Heart right ventricle (tissue), 16 donors: ENCODE measurements at places on chromosomes 12 and 14. TPM values are rescaled to one million over a fixed set of nuclear protein-coding genes. Genes with fewer than 3 reads are reported as not detected.
A peak's percentile ranks its signal among the peaks of the same experiment; 100 is the strongest.

DNA sequence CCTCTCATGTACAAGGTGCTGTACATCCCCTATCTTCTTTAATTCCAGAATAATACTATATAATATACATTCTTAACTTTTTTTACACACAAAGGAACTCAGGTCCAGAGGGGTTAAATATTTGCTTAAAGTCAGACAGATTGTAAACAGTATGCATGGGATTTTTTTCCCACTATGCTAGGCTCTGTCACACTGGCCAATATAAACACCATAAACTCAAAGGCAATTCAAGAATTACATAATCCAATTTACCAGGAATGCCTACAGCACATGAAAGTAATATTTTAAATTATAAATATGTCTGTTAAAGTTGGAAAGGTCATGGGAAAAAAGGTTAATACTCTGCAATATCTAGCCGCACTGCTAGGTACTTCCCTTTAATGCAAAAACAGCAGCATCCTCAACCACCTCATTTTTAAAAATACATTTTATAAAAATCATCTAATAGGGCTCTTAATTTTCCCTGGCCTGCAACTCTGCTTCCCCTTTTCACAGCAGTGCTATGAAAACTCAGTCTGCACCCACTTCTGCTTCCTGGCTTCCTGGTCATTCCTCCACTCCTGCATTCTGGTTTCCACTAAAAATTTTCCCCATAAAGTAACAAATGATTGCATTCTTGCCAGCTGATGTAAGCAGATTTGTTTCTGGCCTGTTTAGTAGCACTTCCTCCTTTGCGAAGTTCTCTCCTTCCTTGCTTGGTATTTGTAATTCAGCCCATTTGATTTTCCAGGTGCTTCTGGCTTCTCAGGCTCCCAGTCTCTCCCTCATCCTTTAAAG is 128.1 kb downstream of the ITPR2 start:
- DNase-seq: no peak

DNA sequence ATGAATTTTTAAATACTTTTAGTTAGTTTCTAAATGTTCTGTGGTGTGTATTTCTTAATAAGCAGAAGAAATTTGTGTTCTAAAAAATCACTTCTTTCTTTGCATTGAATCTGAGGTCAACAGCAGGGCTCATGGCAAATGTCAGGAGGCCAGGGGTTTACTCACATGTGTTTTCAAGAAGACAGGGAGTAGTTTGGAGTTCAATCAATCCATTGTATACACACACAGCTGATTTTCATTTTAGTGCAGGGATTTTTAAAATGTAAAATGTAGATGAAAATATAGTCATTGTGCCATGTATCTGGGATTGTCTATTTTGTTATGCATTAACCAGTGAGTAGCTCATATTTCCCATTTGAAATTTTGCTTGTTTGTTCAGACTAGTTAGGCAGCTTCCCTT is 62.1 kb downstream of the EML1 start:
- no peak for DNase-seq

DNA sequence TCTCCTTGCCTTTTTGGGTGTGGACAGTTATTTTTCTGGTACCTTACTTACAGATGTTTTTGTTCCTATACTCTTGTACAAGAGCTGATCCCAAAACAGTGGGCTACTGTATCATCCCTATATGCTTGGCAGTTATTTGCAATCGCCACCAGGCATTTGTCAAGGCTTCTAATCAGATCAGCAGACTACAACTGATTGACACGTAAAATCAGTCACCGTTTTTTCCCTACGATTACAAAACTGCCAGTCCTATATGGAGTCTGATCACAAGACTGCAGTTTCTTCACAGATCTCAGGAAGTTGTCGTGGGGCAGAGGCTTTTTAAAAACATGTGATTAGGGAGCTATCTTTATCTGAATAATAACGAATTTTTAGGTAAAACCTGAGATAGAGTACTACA is 1.3 kb downstream of the LYSET start:
- no peak for DNase-seq

- DNase-seq: no peak
Measured at GRCh38 chr14:79841433-79841832, 369.9 kb downstream of the DIO2 start.

- no peak for DNase-seq
Measured at GRCh38 chr12:65593239-65593701, 231.0 kb upstream of the HMGA2 start.

GRCh38 chr14:88987516-88987915 is 163.1 kb downstream of the TTC8 start:
- DNase-seq: no peak

- DNase-seq: no peak
Measured at GRCh38 chr14:85088192-85088591, 441.8 kb upstream of the FLRT2 start.

DNA sequence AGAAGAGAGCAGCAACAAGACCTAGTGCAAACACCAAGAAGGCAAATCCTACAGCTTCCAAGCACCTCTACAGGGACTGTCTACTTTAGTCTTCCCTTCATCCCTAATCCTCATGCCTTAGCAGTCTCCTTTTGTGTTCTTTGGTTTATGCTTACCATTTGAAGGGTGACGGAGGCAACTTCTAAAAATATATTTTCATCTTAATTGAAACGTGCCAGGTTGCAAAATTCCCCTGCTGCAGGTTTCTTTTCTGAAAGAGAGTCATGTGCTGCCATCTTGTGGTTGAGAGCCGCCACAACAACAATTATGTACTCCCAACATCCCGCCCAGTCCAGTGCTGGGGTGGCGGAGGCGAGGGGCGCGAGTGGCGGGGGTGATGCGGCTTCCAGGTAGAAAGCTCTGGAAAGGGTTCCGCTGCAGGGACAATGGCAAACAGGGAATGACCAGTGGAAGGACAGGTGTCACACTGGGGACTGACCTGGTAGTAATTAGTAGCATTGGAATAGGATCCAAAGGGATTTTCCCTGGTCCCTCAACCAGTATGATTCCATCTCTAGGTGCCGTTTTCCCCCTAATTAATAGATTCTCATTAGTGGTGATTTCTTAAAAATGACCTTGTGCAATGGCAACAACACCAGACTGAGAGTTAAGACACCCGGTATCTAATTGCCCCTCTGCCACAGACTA is 80.3 kb upstream of the GNG2 start:
- peak; percentile 37 for DNase-seq

DNA sequence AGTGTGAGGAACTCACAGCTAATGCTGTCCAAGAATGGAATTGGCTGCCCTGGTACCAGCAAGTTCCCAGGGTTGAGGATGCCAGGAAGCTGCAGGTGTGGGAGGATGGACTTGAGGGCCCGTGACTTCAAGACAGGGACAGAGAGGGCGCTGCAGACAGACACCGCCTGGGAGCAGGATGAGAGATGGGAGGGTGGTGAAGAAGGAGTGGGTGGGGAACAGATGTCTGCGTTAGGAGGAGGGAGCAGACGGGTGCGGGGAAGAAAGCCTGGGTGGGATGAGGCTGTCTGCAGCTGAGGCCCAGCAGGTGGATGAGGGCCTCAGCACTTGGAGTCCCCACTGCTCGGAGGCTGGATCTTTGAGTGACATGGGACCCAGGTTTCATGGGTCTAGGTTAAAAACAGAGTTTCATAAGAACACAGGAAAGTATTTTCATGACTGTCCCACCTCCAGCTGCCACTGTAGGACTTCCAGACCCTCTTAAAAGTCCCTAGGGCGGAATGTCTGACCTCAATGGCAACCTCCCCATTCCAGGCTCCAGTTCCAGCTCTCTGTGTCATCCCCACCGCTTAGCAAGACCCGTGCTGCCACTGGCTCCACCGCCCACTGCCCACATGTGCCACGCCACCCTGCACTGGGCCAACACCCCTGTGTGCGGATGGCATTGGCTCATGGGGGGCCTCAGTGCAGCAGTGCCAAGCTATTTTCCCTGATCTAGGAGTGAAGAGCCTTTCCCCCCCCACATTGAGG is 70.3 kb upstream of the SCN8A start:
- no peak for DNase-seq

DNA sequence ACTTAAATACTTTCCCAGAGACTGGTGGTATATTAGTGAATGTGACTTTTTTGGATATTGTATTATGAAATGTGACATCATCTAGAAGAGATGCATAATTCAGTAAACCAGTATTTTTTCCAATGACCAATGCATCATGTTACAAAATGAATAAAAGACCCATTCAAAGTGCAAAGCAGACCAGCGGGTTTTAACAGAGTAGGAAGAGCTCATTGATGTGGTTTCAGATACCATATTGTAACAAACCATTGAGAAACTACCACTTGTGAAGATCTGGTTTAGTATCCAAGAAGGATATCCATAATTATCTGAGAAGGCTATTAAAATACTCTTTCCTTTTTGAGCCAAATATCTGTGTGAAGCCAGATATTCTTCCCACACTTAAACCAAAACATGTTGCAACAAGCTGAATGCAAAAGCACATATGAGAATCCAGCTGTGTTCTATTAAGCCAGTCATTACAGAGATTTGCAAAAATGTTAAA is 47.7 kb downstream of the MVK start:
- DNase-seq: no peak

DNA sequence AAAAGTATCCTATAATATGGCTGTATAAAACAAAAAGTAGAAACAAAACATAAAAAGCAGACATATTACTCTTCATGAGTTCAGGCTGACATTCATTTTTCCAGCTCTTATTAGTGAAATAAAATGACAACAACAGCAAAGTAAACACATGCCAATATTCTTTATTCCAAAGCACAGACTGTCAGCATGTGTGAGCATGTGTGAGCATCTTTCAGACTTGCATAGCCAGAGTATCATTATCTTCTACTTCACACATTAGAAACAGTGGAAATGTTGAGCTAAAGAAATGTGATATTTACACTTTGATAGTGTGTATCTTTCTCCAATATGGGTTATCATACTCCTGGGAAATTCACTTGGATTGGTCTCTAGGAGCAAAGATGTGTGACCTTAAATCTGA is 476.6 kb upstream of the TMEM132C start:
- no peak for DNase-seq

- no peak for DNase-seq
Measured at GRCh38 chr12:49098035-49098451, 3.4 kb upstream of the DHH start.

GRCh38 chr12:57904426-57904825 is 36.9 kb upstream of the ATP23 start:
- no peak for DNase-seq

GRCh38 chr12:92601176-92601575 is 101.6 kb upstream of the PLEKHG7 start:
- DNase-seq: no peak

DNA sequence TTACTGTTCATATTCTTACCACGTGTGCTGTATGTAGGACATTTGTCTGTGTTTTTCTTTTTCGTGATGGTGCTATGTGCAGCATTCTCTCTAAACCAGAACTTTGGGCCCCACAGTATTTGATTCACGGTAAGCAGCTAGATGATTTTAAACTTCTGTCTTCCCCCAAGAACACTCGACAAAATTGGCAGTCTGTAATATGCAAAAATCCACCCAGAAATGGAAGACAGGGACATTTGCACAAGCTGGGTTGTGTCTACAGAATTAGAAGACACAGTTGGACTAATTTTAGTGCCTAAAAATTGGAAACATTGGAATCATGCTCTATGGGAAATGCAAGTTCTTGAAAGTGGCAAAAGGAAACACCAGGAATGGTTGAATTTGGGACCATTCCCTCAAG is 24.1 kb upstream of the MED13L start:
- no peak for DNase-seq

GRCh38 chr14:52002542-52002941 is 13.2 kb downstream of the RTRAF start:
- DNase-seq: no peak

GRCh38 chr12:2118481-2119255 is 65.9 kb downstream of the CACNA1C start:
- no peak for DNase-seq

DNA sequence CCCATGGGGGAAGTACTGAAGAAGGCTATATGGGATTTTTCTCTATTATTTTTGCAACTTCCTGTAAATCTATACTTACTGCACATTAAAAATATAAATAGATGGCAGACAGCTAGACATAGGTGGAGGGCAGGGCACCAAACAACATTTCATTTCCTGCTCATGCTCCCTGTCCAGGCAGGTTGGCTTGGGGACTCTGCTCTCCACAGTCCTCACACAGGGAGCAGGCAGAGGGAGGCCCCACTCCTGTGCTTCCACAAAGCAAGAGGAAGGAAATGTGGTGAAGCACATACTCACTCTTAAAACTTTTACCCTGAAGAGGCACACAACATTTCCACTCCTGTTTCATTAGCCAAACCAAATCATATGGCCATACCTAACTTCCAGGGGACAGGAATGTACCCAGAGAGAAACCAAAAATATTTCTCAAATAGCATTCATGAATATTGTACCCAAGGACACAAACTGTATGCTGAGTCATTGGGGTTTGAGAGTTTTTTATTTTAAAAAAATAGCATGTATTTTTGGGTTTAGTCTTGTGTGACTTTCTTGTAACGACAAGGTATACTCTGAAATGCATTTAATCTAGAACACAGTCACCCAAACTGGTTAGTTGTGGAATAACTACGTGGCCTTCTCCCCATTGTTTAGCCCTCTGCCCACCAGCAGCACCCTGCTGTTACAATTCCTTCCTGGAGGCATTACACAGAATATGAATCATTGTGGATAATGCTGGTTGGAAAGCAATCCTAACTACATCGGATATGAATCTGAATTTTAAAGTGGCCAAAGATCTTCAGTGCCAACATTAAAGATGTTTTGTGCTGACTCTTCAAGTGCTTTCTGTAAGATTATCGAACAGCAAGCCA is 40.9 kb downstream of the RTN1 start:
- no peak for DNase-seq

DNA sequence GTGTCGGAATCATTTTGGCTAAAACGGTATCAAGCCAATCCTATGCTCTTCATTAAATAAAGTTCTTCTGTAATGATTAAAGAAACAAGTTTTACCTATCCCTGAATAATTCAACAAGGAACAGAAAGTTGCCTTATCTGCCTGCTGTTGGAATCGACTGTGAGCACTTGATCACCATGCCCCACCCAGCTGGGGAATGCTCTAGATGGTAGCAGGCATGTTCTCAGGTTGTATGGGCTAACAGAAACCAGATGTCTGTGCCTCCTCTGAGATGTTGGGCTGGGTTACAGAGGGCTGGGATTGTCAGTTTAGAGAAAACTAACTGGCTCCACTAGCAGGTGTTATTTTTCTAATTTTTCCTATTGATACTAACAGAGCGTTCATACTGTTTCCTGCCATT is 28.9 kb downstream of the RTRAF start:
- no peak for DNase-seq

DNA sequence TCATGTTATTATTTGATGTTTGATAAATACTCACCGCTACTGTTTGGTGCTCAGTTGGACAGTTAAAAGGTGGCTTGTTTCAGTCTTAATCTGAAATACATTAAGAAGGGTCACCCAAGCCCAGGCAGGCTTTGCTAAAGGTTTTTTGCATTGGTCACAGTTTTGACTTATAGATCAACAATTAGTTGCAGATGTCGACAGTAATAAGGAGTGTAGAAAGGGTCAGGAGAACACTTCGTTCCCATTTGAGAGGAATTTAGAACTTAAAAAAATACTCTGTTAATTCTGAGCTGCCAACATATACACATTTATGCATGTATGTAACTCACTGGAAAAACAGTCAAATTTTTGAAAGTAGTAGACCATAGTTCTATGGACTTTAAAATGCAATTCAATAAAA is 130.3 kb downstream of the TMEM30B start:
- no peak for DNase-seq

The RPGRIP1 gene
- 0.73 TPM for polyA plus RNA-seq

The CLEC4A gene
- 0.51 TPM for polyA plus RNA-seq

The GAS2L3 gene
- 0.43 TPM for polyA plus RNA-seq

The ANKS1B gene
- 0.58 TPM for polyA plus RNA-seq

The TMEM19 gene
- polyA plus RNA-seq: 9.8 TPM

The CCDC38 gene
- polyA plus RNA-seq: 0.44 TPM

The CSRP2 gene
- 20.8 TPM for polyA plus RNA-seq

The PRH2 gene
- not detected for polyA plus RNA-seq

The LUM gene
- polyA plus RNA-seq: 25.1 TPM

The CD163 gene
- 77.0 TPM for polyA plus RNA-seq
